ENCODE measurements at places on chromosomes 7 and 10. TPM values are rescaled to one million over a fixed set of nuclear protein-coding genes. Genes with fewer than 3 reads are reported as not detected.

RBAK gene
- total RNA-seq, result 1.0 TPM

UPK3B gene
- total RNA-seq, result 2.5 TPM

ITGB8 gene
- total RNA-seq, result 56.5 TPM

ZFAND4 gene
- 5.2 TPM for total RNA-seq

PNLIPRP3 gene
- not detected for total RNA-seq

IL6 gene
- total RNA-seq, result 2.0 TPM

GLI3 gene
- 1.8 TPM for total RNA-seq

CPA4 gene
- 11.6 TPM for total RNA-seq

SPDYE11 gene
- total RNA-seq, result not detected

OR6B1 gene
- not detected for total RNA-seq

GPR26 gene
- not detected for total RNA-seq

COL13A1 gene
- total RNA-seq, result not detected

TAS2R38 gene
- not detected for total RNA-seq

CCDC146 gene
- 0.14 TPM for total RNA-seq

TMEM176B gene
- not detected for total RNA-seq

ATRNL1 gene
- total RNA-seq, result 137 TPM

SLC29A4 gene
- total RNA-seq, result 23.8 TPM

OR13A1 gene
- total RNA-seq, result not detected

LRRTM3 gene
- total RNA-seq, result not detected

GPR85 gene
- total RNA-seq, result not detected

All from Caki2 (cell line).